MM.1S (cell line): ENCODE measurements at places on chromosomes 2 and 18.

DNA sequence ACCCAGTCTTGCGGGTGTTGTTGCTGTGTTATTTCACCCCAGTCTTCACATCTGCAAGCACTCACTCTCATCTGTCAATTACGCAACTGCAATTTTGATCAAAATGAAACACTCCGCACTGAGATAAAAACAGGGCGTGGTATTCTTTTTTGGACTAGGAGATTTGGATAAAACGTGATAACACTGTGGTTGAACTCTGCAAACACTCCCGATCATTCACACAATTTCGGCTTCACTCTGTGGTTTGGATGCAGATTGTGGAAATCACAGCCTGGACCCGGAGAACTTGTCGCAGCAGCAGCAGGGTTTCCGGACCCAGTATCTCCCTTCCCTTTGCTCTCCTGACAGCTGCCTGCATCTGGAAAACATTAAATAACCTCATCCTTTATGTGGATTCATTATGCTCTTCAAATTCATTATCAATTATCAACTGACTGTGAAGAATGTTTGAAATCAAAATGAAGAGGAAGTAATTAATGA lies 49.4 kb upstream of the APCDD1 start:
- H3K36me3 ChIP-seq: no peaks in the 10 kb centered on the region
- no peak overlapping the region for H3K4me3 ChIP-seq
- H3K4me1 ChIP-seq: no peaks in the 10 kb centered on the region
- DNase-seq: no peak

DNA sequence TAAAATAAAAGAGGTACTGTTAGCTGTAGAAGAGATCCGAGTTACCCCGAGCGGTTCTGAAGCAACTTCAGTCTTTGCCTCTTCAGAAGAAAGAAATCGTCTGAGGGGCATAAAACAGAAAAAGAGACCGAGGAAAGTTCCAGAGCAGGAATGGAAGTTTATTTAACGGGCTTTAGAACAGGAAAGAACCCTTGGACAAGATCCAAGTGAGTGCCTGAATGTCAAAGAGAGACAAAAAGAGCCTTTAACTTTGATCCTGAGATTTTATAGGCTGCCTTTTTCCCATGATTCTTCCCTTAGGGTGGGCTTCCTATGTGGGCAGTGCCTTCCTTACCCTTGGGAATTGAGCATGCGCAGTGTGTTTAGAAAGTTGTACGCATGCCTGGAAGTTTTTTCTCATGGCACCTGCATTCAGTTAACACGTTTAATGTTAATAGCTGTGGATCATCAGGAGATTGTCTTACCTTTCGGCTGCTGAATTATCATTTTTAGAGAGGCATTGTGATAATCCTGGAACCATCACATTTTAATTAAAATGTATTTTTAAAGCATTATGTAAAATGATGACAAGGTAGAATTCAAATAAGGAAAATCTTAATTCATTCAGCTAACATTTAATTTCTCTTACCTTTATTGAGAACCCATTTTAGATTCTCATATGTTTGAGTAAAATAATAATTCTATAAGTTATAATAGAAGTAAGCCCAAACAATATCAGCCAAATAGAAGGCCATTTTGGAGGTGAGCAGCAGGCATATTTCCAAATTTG lies 269.5 kb upstream of the ZSWIM2 start:
- no peak overlapping the region for H3K4me3 ChIP-seq
- no peak overlapping the region for H3K27ac ChIP-seq
- H3K4me1 ChIP-seq: no peaks in the 10 kb centered on the region
- no peak for DNase-seq
- H3K36me3 ChIP-seq: no peaks in the 10 kb centered on the region

- no peak overlapping the region for H3K27ac ChIP-seq
- no peaks in the 10 kb centered on the region for H3K27me3 ChIP-seq
- no peak for DNase-seq
- no peak overlapping the region for H3K4me3 ChIP-seq
- H3K4me1 ChIP-seq: no peaks in the 10 kb centered on the region
- no peaks in the 10 kb centered on the region for H3K36me3 ChIP-seq
Observed at GRCh38 chr2:113877711-113878598, 11.9 kb upstream of the ACTR3 start.

DNA sequence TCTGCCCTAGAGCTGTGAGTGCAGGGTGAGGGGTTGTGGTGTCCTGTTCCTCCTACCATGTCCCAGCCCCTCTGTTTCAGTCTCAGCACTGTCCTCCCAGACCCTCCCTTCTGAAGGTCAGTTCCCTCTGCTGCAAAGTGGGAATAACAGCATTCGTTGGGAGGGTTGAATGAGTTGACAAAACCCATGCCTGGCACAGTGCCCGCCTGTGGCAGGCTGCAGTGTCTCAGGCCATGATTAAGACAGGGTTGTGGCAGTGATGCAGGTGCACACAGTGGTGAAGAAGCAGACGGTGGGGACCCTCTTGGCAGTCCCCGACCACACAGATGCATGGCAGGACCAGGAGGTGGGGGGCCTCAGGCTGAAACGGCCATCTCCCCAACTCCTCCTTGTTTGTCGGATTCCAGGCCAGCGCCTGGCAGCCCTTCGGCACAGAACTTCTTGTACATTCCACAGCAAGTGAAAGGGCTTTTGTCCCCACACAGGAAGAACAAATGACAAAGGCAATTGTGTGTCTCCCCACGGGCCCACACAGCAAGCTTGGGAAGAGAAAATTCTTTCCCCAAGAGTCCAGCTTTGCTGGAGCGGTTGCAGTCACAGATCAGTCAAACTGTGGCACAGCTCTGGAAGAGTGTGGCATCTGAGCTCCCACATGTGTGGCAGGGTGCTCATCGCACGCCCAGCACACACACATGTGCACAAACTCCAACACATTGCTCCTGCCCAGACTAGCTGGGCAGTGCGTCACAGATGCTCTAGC lies 92.0 kb upstream of the MSH2 start:
- H3K27me3 ChIP-seq: no peaks in the 10 kb centered on the region
- H3K4me1 ChIP-seq: peaks cover 63% of the 10 kb centered on the region
- peak overlapping the region; percentile 49 for H3K4me3 ChIP-seq
- no peaks in the 10 kb centered on the region for H3K36me3 ChIP-seq

DNA sequence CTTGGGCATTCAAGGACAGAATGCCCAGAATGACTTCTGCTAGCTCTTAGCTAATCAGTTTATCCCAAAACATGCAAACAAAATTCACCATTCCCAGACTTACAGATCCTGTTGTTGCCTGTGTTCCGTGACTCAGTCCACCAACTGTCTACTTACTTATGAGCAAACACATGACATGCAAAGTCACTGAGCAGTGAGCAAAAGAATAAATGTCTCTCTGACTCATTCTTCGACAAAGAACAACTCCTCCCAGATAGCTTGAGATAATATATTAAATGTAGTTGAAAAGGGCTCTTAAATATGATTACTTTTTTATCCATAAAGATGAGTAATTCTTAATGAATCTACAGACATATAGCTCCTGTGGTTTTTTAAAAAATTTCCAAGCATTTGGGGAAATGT lies 9.0 kb upstream of the CREG2 start:
- H3K27ac ChIP-seq: no peak overlapping the region
- H3K36me3 ChIP-seq: no peaks in the 10 kb centered on the region
- H3K4me1 ChIP-seq: no peaks in the 10 kb centered on the region

- no peak overlapping the region for H3K4me3 ChIP-seq
- DNase-seq: no peak
- H3K27ac ChIP-seq: no peak overlapping the region
- no peaks in the 10 kb centered on the region for H3K36me3 ChIP-seq
Observed at GRCh38 chr2:238557431-238557830, 130.7 kb downstream of the ASB1 start.

DNA sequence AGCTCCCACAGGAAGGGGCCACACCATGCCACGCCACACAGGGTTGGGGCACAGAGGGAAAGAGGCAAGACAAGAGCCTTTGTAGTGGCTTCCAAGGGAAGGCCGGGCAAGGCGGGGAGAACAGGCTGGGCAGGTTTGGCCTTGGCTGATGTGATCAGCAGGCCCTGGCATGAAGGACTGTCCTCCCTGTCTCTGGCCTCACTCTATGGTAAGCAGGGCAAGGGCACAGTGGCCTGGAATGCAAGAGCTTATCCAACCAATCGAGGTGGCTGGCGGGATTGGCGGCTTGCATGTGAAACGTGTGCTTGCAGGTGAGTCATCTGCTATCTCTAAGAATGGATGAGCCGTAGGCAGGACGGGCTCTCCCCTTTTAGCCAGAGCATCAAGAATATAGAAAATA lies 6.4 kb upstream of the ATP9B start:
- no peak overlapping the region for H3K4me3 ChIP-seq
- no peaks in the 10 kb centered on the region for H3K36me3 ChIP-seq
- DNase-seq: no peak
- H3K4me1 ChIP-seq: no peaks in the 10 kb centered on the region
- no peak overlapping the region for H3K27ac ChIP-seq

GRCh38 chr2:182831101-182831500 lies 35.3 kb downstream of the FRZB start:
- H3K4me3 ChIP-seq: no peak overlapping the region
- no peak overlapping the region for H3K27ac ChIP-seq
- H3K27me3 ChIP-seq: no peaks in the 10 kb centered on the region

DNA sequence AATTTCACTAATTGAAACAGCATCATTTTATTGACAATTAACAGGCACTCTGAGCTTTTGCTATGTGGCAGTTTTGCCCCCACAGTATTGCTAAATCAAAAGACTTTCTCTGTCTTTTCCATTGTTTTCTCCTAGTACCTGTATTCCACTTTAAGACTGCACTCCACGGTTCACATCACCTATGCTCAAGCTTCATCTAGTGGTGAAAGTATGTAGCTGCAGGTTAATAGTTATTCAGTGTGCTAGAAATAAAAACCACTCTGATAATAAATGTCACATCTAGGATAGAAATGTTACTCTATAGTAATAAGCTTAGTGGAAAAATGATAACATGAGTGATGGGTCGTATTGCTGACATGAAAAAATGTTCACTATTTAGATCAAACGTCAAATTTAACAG lies 24.6 kb downstream of the ARL6IP6 start:
- H3K36me3 ChIP-seq: no peaks in the 10 kb centered on the region
- H3K4me1 ChIP-seq: no peaks in the 10 kb centered on the region
- DNase-seq: peak; percentile 32

DNA sequence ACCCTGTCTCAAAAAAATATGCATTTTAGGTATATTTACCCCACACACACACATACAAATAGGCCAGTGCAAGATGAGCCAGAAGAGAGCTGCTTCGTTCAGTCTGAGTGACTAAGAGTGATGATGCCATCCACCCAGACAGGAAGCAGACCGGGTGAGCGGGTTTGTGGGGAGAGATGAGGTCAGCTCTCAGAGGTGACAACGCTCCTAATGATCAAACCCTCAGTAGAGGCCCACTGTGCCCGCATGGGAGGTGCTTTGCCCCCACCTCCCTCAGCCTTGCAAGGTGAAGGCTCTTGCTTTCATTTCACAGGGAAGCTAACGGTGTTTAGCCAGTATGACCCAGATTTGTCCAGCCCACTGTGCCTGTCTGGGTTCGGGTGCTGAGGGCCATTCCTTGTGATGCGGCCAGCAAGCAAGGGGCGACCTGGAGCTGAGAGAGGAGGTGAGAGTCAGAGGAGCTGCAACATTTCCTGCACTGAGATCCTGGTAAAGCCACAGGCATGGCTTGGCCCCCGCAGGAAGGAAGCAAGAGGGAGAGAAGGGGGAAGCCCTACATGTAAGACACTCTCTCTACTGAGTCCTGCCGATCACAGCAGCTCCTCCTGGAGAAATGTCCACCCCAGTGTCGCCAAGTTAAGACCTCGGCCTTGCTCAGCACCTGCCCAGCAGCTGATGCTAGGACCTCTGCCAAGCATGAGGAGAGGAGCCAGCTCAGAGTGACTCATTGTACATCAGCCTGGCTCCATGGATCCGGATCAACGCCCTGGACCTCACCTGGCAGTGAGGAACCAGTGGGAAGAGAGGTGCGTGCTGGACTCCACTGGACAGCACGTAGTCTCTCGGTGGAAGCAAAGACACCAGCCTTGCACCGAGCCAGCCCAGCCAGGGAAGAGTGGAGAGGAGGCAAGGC lies 37.0 kb downstream of the NIFK start:
- DNase-seq: no peak
- no peak overlapping the region for H3K27ac ChIP-seq
- H3K4me3 ChIP-seq: no peak overlapping the region
- H3K4me1 ChIP-seq: no peaks in the 10 kb centered on the region

- no peak for DNase-seq
- no peaks in the 10 kb centered on the region for H3K36me3 ChIP-seq
- H3K27me3 ChIP-seq: peaks cover 7% of the 10 kb centered on the region; the same call in 1 of the 2 replicates
- no peaks in the 10 kb centered on the region for H3K4me1 ChIP-seq
- no peak within 1 kb of the TSS for H3K4me3 ChIP-seq
Observed at GRCh38 chr2:231395188-231396057, at the start of gene B3GNT7. Gene B3GNT7 (plus strand): TSS chr2:231395710. CDS start chr2:231395804, 94 bp downstream.

GRCh38 chr2:98388081-98388480 lies 41.8 kb downstream of the CNGA3 start:
- H3K27me3 ChIP-seq: no peaks in the 10 kb centered on the region
- no peak overlapping the region for H3K27ac ChIP-seq
- H3K36me3 ChIP-seq: no peaks in the 10 kb centered on the region
- H3K4me1 ChIP-seq: no peaks in the 10 kb centered on the region

- H3K36me3 ChIP-seq: no peaks in the 10 kb centered on the region
- H3K4me1 ChIP-seq: no peaks in the 10 kb centered on the region
- no peak overlapping the region for H3K4me3 ChIP-seq
- no peak overlapping the region for H3K27ac ChIP-seq
- DNase-seq: no peak
Observed at GRCh38 chr2:58568901-58569300, 327.8 kb upstream of the FANCL start.

DNA sequence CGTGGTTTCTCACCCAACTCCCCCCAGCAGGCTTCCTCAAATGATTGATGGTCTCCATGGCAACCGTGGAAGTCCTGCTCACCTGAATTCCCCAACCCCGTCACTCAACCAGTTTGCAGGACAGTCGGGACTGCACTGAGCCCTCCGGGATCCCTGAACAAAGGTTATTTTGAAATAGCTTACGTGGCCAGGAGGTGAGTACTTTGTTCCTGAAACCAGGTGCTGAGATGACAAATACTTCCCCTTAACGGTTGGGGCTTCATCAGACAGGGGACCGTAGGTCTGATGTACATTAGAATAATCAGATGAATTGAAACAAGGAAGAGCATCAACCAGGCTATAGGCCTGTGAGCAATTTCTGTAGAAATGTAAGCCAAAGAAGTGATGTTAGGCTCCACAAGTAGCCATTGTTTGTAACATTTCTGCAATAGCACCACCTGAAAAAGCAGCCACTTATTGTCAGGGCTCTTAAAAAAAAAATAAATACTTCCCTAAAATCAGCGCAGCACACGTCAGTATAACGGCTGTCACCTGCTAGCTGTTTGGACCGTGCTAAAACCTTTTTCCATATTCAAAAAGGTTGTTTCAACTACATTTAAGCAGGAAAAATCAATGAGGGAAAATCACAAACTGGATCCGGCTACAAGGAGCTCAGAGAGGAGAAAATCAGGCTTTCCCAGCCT lies 206.4 kb upstream of the ID2 start:
- H3K27me3 ChIP-seq: peaks cover 18% of the 10 kb centered on the region; the same call in 1 of the 2 replicates
- peaks cover 29% of the 10 kb centered on the region for H3K4me1 ChIP-seq
- no peak overlapping the region for H3K27ac ChIP-seq
- H3K36me3 ChIP-seq: no peaks in the 10 kb centered on the region

- H3K4me1 ChIP-seq: no peaks in the 10 kb centered on the region
- H3K4me3 ChIP-seq: no peak overlapping the region
- peak; percentile 36 for DNase-seq
- no peak overlapping the region for H3K27ac ChIP-seq
- peaks cover 8% of the 10 kb centered on the region; the same call in 1 of the 2 replicates for H3K27me3 ChIP-seq
Observed at GRCh38 chr18:37537868-37538525, 27.6 kb downstream of the CELF4 start.

- H3K36me3 ChIP-seq: 0 out of 2 replicates have a peak, but pooled peaks cover 3% of the 10 kb centered on the region
- peaks cover 46% of the 10 kb centered on the region for H3K4me1 ChIP-seq
- no peak for DNase-seq
- no peaks in the 10 kb centered on the region for H3K27me3 ChIP-seq
- H3K27ac ChIP-seq: no peak overlapping the region; the same call in 1 of the 2 replicates
- no peak overlapping the region for H3K4me3 ChIP-seq
Observed at GRCh38 chr18:54181856-54182602, 42.4 kb downstream of the MBD2 start.
